ENCODE measurements at places on chromosomes 5 and 9. TPM values are rescaled to one million over a fixed set of nuclear protein-coding genes. Genes with fewer than 3 reads are reported as not detected.
A peak's percentile ranks its signal among the peaks of the same experiment; 100 is the strongest.

Gene PPP2CA
- total RNA-seq: 41.9 TPM

Gene CARD6
- 8.7 TPM for total RNA-seq

Gene ARHGEF37
- 0.64 TPM for total RNA-seq

Gene C5orf52
- total RNA-seq: not detected

DNA sequence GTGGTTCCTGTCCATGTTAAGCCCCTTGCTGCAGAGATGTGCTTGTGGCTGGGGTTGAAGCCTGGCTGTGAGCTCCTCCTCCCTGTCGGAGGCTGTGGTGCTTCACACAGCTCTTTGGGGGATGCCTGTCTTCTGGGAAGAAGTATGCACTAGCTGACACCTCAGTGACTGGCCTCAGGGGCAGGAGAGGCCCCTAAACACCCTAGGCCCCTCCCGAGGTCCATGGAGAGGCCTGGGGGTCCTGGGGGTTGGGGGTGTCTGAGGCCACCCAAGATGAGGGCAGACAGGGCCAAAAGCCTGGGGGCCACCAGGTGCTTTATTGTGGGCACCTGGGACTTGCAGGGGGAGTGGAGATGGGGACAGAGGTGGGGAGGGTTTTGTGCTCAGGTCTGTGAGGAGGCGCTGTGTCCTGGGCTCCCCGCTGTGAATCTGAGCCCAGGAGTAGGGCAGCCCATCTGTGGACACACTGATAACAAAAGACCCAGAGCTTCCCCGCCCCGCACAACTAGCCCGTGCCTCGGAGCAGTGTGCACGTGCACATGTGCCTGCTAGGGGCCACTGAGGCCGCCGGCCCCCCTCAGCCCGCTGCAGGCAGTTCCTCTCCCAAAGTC lies 92.0 kb downstream of the PHF2 start:
- DNase-seq: no peak

- DNase-seq: no peak
Measured at GRCh38 chr9:121491111-121491510, 8.5 kb downstream of the GGTA1 start.

- DNase-seq: no peak
Measured at GRCh38 chr9:28059192-28059591, 485.9 kb upstream of the C9orf72 start.

GRCh38 chr9:93898502-93899426 lies 56.4 kb downstream of the BARX1 start:
- DNase-seq: no peak

DNA sequence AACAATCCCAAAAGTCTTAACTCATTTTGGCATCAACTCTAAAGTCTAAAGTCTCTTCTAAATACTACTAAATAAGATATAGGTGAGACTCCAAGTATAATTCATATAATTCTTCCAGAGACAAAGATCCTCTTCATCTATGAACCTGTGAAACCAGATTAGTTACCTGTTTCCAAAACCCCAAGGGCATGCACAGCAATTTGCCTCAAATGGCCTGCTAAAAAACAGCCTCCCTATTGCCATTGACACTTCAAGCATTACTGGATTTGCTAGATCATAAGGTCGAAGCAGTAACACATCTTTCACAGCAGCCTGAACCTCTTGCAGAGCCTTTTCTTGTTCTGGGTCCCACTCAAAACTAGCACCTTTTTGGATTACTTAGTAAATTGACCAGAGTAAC lies 20.3 kb upstream of the GABRG2 start:
- DNase-seq: no peak

GRCh38 chr9:82109626-82110025 lies 121.1 kb downstream of the SPATA31D1 start:
- no peak for DNase-seq

DNA sequence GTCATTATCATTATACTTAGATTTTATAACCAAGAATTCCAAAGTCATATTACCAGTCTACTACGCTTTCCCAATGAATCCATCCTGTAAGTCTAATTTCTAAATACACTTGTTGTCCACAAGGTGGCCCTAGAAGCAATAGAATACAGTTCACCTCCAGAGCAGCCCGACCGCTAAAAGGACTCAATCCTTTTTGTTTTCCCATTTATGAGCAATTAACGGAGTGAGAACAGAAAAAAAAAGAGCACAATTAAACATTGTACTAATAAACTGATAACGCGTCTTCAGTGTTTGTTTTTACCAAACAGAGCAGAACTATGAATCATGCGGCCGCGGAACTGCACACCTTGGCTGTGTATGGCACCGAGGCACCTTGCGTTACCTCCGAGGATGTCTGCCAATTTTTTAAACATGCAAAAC lies 160.7 kb upstream of the DAPK1 start:
- peak; percentile 88 for DNase-seq

DNA sequence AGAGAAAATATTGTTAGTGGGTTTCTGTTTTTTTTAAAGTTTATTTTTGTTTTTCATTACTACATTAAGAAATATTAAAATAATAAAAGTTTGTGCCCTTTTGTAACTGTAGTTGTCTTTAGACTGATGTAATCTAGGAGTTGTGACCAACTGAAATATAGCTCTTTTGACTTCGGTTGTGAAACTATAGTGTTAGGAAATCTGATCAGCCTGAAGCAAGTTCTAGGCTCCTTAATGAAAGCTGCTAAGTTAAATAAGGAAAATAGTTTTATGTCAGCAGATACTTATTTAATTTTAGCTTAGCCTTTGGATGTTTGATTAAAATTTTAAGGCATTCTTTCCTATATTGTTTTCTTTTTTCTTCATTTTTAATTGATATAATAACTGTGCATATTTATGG lies 14.2 kb downstream of the AP3S1 start:
- peak; percentile 71 for DNase-seq

DNA sequence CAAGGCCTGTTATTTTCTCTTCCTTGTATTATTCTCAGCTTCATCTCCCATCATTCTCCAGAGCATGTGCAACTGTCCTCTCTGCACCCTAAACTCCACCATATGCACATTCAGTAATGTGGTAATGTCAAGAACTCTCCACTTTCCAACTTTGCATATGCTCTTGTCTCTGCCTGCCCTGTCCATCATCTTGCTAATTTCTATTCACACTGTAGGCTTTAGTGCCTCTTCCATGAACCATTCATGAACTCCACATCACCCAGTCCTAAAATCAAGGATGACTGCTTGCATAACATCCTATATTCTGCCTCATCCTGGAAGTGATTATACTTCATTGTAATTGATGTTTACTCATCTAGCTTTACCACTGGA lies 354.8 kb downstream of the PDE4D start:
- no peak for DNase-seq

DNA sequence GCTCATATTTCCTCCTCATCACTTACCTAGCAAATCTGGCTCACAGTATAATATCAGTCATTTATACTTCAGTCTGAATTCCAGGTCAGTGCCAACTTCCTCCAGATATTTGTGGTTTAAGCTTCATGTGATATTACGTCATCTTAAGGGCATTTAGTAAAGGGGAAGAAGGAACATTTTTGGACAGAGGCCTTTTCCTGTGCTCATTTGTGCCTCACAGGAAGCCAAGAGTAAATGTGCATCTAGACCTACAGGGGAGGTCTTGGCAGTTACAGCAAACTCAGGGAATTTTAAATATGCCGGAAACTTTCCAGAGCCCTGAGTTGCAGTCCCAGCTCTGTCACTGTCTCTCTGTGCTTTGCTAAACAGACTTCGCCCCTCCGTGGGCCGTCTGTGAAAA lies 12.3 kb upstream of the KCNIP1 start:
- DNase-seq: peak; percentile 61

GRCh38 chr5:160339406-160340130 lies 27.2 kb upstream of the CCNJL start:
- DNase-seq: no peak

- peak; percentile 16 for DNase-seq
Measured at GRCh38 chr5:75551471-75551870, 39.8 kb downstream of the POLK start.
